ENCODE measurements at places on chromosomes 3 and 15. TPM values are rescaled to one million over a fixed set of nuclear protein-coding genes. Genes with fewer than 3 reads are reported as not detected.

DNA sequence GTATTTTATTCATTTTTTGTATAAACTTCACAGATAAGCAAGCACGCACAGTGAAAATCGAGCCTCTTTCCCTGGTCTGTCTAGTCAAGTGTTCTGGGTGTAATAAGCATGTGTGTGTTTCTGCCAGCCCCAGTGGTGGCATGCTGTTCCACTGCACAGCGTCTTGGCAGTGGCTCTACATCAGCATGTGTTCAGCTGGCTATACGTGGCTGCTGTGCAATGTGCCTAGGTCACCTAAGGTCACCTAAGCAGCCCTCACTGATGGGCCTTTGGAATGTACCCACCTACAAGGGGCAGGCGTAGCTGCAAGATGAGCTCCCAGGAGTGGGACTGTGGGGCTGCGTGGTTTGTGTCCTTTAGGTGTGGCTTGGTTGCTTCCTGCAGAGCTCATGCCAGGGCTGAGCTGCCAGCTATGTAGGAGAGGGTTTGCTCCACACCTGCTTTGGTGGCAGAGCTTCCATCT is 4.9 kb downstream of the LIMD1 start:
- no peaks in the 10 kb centered on the region for H3K27me3 ChIP-seq
- H3K27ac ChIP-seq: no peak overlapping the region
- peak; percentile 45 for DNase-seq
- H3K4me3 ChIP-seq: no peak overlapping the region
- peaks cover 35% of the 10 kb centered on the region for H3K4me1 ChIP-seq

DNA sequence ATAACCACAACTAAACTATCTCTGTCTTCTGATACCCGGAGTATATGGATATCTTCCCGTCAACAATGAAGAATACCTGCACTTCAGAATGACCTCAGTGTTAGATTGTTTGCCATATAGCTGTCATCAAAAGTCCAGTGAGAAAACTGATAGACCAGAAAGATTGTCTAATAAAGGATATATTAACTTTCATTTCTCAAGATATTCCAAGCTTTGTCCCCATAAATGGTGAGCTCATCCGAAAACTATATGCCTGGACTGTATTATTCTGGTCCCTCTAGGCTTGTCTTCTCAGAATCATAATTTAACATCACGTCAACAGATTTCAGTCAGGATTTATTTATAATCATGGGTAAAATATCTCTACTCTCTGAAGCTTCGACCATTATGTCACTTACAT is 100.5 kb downstream of the ATP8B4 start:
- no peak overlapping the region for H3K27ac ChIP-seq
- H3K27me3 ChIP-seq: no peaks in the 10 kb centered on the region
- no peaks in the 10 kb centered on the region for H3K4me1 ChIP-seq

GRCh38 chr3:24704496-24704895 is 209.8 kb upstream of the THRB start:
- no peak for DNase-seq
- H3K27me3 ChIP-seq: no peaks in the 10 kb centered on the region
- H3K27ac ChIP-seq: no peak overlapping the region
- H3K36me3 ChIP-seq: no peaks in the 10 kb centered on the region
- H3K4me1 ChIP-seq: no peaks in the 10 kb centered on the region

GRCh38 chr3:45978006-45978761 is 17.4 kb downstream of the FYCO1 start:
- no peaks in the 10 kb centered on the region for H3K27me3 ChIP-seq
- DNase-seq: no peak
- peaks cover 6% of the 10 kb centered on the region for H3K4me1 ChIP-seq
- peak overlapping the region; percentile 85 for H3K27ac ChIP-seq
- H3K4me3 ChIP-seq: peak overlapping the region; percentile 17
- H3K36me3 ChIP-seq: peaks cover 18% of the 10 kb centered on the region

DNA sequence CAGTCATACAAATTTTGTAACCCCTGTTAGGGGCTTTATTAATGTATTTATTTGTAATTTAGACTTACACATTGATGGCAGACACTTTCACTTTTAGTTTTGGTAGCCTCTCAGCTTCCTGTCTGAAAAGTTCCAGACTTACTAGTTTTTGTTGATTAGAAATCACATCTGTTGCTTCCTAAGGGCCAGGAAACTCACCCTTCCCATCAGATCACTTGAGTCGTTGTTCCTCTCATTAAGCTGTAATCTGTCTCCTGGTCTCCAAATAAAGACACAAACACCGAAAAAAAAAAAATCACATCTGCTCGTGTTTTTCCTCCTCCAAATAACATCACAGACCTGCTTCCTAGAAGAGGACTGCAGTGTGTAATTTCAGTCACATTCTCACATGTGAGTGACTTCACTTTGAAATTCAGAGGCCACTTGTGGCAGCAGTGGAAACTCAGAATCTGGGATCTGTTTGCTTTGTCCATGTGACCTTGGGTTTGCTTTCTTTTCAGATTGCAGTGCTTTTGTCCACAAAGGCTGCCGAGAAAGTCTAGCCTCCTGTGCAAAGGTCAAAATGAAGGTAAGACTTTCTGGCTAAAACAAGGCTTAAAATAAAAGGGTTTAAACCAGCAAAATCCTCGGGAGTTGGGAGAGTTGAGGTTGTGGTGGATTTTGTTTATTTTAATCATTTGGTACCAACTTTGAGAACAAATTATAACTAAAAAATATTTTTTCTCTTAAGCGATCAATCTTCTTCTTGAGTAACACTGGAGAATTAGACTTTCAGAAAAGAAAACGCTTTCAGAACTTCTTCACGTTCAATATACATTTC is 87.0 kb downstream of the KLHL25 start:
- no peaks in the 10 kb centered on the region for H3K27me3 ChIP-seq
- H3K27ac ChIP-seq: peak overlapping the region; percentile 88
- H3K4me3 ChIP-seq: peak overlapping the region; percentile 74
- no peak for DNase-seq
- peaks cover 53% of the 10 kb centered on the region for H3K4me1 ChIP-seq
- peaks cover 23% of the 10 kb centered on the region for H3K36me3 ChIP-seq

DNA sequence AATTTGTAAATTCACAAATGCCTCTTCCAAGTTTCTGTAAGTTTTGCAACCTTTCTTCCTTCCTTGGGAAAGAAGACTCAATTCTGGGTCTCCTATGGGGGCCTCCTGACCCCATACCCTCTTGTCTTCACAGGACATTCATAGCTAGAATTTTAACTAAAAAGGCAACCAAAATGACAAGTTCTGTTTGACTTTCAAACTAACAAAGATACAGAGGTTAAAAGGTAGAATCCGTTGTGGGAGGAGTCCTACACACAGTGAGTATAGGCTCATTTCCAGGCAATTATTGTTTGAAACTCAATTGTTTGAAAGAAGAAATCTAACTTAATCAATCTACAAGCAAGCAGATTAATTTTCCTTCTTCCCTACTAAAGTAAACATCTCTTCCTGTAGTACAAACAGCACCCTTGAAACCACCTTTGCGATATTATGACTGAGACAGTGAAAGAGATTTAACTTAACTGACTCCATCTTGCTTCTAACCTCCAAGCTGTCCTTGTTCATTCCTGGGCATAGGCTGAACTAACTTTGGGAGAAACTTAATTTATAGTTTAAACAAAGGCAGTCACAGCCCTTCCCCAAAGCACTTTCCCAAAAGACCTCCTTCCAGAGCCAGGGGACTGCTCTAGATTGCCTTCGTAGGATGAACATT is 14.4 kb upstream of the TNFSF10 start:
- no peak overlapping the region for H3K27ac ChIP-seq
- H3K27me3 ChIP-seq: no peaks in the 10 kb centered on the region
- H3K4me3 ChIP-seq: no peak overlapping the region
- no peaks in the 10 kb centered on the region for H3K4me1 ChIP-seq
- no peak for DNase-seq

DNA sequence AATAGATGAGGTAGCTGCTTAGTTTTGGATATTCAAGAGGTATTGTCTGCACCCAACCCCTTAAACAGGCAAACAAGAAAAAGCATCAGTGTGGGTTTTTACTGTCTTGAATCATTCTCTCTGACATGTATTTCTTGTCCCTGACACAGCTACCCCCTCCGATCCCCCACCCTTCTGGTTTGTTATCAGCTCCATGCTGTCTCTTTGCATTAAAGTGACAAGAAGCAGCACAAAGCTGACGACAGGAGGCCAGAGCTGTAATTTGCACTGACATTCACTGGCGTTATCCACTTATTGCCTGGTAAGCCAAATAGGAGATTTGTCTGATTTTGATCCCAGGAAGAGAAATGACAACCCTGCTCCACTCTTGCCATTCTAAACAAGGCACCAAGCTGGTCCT is 83.3 kb upstream of the SNRK start:
- peaks cover 18% of the 10 kb centered on the region for H3K27me3 ChIP-seq
- H3K4me3 ChIP-seq: no peak overlapping the region
- H3K27ac ChIP-seq: peak overlapping the region; percentile 43
- no peaks in the 10 kb centered on the region for H3K36me3 ChIP-seq
- H3K4me1 ChIP-seq: peaks cover 23% of the 10 kb centered on the region
- DNase-seq: no peak

GRCh38 chr3:145557405-145557804 is 603.6 kb downstream of the PLOD2 start:
- H3K27me3 ChIP-seq: no peaks in the 10 kb centered on the region
- peaks cover 9% of the 10 kb centered on the region for H3K4me1 ChIP-seq

- no peak for DNase-seq
- no peak overlapping the region for H3K27ac ChIP-seq
- H3K4me1 ChIP-seq: peaks cover 8% of the 10 kb centered on the region
- H3K27me3 ChIP-seq: no peaks in the 10 kb centered on the region
- H3K36me3 ChIP-seq: peaks cover 16% of the 10 kb centered on the region
Measured at GRCh38 chr3:128806588-128806987, 72.8 kb upstream of the ACAD9 start.

GRCh38 chr3:171181907-171182690 is 155.6 kb upstream of the SLC2A2 start:
- H3K27ac ChIP-seq: no peak overlapping the region
- H3K4me3 ChIP-seq: no peak overlapping the region
- H3K27me3 ChIP-seq: no peaks in the 10 kb centered on the region
- DNase-seq: no peak

Gene PSMD2
- total RNA-seq: 255 TPM

Gene ARPIN
- total RNA-seq: 14.9 TPM

Gene ANKRD63
- total RNA-seq: 1.5 TPM

Gene SLTM
- total RNA-seq: 87.9 TPM

Gene PLSCR2
- not detected for total RNA-seq

Gene PLS1
- total RNA-seq: 14.6 TPM

Gene ECT2
- 45.1 TPM for total RNA-seq

Gene CYP1A2
- not detected for total RNA-seq

Gene ZIC1
- 184 TPM for total RNA-seq
